ENCODE measurements at places on chromosomes 1 and 21.
A peak's percentile ranks its signal among the peaks of the same experiment; 100 is the strongest.

DNA sequence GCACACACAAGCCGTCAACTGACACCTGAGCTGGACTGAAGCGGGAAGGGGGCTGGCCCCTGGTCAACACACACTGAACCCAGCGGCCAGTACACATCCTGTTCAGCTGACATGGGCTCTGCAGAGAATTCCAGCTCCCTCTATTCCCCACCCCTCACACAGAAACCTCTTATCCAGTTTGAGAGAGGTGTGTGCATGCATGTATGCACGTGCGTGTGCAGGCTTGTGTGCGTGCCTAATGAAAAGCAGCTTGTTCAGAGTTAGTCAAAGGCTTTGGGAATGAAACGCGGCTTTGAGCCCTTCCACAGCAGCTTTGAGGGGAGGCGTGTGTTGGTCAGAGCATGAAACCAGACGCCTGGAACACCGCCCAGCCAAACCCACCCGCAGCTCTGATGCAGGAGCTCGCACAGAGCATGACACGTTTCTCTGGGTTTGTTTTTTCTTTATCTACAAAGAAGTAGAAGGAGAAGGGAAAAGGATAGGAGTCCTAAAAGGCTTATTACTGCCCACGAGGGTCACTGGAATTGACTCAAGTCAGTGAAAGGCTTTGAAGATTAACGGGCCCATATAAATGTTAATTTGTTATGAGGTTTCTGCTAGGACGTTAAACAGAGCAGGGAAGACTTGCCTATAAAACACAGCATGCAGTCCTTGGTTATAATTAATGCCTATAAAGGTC is 184.2 kb downstream of the ETS2 start:
- peak; percentile 92 for DNase-seq

- DNase-seq: no peak
Observed at GRCh38 chr1:39266269-39266668, 61.8 kb downstream of the MACF1 start.

- DNase-seq: no peak
Observed at GRCh38 chr1:217097819-217098218, 374.6 kb upstream of the ESRRG start.

DNA sequence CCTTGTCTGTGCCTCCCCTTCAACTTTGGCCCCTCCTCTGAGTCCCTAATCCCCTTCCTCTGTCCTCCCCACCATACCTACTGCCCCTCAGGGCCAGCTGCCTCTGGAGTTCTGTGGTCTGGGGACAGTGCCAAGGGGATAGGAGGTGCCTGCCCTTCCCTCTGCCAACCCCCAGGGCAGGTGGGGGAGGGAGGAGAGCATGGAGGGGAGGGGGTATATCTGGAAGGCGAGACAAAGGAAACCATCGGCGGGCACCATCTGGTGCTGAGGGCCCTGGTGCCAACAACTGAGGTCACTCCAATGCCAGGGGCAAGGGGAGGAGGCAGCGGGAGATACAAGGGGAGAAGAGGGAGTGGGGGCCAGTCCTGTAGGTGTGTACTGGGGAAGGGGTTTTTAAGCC is 9.6 kb downstream of the RAB25 start:
- DNase-seq: no peak

- peak; percentile 97 for DNase-seq
Observed at GRCh38 chr1:38138498-38139233, 92.1 kb upstream of the POU3F1 start.

Data from astrocyte (in vitro differentiated cells and primary cell).